Effector memory CD4-positive, alpha-beta T cell (primary cell): ENCODE measurements at places on chromosomes 12 and 14.

GRCh38 chr14:34498684-34499412 is 36.8 kb upstream of the SPTSSA start:
- DNase-seq, result no peak

DNA sequence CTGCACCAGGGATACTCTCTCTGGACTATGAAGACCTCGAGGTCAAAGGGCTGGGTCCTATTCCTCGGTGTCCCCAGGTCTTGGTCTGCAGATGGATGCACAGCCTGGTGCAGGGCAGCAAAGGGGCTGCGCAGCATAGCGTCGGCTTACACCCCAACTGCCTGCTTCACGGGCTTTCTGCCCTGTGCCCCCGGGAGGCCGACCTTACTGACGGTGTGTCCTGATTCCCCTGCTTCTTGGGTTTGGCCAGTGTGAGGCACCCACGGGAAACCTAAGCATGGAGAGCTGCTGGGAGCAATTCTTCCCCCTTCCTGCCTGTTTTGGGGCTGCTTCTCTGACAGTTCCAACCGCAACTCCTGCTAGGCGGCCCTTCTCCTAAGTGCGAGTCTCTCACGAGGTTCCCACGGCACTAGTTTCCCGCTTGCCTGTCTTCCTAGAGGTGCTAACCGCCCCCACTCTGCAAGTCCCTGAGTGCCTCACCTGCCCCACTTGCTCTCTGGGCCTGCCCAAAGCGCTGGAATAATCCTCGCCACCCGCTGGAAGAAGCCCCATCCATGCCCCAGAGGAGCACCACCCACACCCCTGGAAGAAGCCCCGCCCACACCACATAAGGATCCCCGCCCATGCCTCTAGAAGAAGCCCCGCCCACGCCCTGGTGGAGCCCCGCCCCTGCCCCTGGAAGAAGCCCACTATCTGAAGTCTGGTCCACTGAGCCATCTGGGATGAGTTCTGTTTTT is 54.0 kb downstream of the PRIMA1 start:
- no peak for DNase-seq

- DNase-seq, result no peak
Measured at GRCh38 chr14:75096959-75097358, 27.5 kb downstream of the ZC2HC1C start.

- no peak for DNase-seq
Measured at GRCh38 chr14:102882226-102882906, 40.1 kb upstream of the AMN start.

GRCh38 chr12:82867762-82868500 is 181.2 kb downstream of the TMTC2 start:
- DNase-seq, result no peak

DNA sequence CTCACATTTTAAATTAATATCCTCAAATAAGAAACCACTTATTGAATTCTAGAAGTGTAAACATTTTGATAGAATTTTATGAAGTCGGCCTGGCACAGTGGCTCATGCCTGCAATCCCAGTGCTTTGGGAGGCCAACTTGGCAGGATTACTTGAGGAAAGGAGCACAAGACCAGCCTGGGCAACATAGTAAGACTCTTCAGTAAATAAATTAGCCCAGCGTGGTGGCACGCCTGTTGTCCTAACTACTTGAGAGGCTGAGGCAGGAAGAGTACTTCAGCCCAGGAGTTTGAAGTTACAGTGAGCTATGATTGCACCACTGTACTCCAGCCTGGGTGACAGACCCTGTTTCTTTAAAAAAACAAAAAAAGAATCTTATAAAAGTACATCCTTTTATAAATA is 8.9 kb upstream of the ZNF410 start:
- DNase-seq, result no peak

DNA sequence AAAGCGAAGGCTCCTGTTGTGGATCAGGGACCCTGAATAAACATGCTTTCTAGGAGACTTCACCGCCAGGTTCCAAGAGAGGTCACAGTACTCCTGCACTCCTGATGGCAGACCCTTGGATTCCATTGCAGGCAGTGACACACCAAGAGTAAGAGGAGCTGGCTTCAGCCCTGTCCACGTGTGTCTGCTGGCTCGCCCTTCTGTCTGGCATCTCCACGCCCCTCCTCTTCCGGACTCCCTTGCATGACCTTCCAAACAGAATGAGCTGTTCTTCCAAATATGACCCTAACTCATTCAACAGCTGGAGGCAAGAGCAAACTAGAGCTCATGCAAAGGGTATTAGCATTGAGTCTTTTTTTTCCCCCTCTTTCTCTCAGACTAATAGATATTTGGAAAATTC is 233.0 kb upstream of the PLEKHG7 start:
- DNase-seq, result no peak
